ENCODE measurements at places on chromosomes 6 and 20.

DNA sequence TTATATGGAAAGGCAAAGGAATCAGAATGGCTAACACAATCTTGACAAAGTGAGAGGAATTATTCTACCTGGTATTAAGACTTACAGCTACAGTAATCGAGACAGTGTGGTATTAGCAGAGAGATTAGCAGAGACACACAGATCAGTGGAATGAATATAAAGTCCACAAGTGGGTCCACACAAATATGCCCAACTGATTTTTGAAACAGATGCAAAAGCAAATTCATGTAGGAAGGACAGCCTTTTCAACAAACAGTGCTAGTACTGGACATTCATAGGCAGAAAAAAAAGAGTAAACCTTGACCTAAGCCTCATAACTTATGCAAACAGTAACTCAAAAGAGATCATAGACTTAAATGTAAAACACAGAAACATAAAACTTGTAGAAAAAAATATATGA, 22.6 kb downstream of the HACE1 start:
- no peak for DNase-seq

GRCh38 chr6:21856456-21856825, 262.9 kb downstream of the SOX4 start:
- peak; percentile 69 for DNase-seq

- no peak for DNase-seq
Observed at GRCh38 chr20:10716855-10717254, 43.1 kb upstream of the JAG1 start.

- DNase-seq = no peak
Observed at GRCh38 chr20:53413186-53413631, 180.4 kb downstream of the ZNF217 start.

- no peak for DNase-seq
Observed at GRCh38 chr6:141521440-141521839, 611.3 kb upstream of the GJE1 start.

GRCh38 chr6:92538275-92538674, 881.1 kb downstream of the EPHA7 start:
- no peak for DNase-seq

DNA sequence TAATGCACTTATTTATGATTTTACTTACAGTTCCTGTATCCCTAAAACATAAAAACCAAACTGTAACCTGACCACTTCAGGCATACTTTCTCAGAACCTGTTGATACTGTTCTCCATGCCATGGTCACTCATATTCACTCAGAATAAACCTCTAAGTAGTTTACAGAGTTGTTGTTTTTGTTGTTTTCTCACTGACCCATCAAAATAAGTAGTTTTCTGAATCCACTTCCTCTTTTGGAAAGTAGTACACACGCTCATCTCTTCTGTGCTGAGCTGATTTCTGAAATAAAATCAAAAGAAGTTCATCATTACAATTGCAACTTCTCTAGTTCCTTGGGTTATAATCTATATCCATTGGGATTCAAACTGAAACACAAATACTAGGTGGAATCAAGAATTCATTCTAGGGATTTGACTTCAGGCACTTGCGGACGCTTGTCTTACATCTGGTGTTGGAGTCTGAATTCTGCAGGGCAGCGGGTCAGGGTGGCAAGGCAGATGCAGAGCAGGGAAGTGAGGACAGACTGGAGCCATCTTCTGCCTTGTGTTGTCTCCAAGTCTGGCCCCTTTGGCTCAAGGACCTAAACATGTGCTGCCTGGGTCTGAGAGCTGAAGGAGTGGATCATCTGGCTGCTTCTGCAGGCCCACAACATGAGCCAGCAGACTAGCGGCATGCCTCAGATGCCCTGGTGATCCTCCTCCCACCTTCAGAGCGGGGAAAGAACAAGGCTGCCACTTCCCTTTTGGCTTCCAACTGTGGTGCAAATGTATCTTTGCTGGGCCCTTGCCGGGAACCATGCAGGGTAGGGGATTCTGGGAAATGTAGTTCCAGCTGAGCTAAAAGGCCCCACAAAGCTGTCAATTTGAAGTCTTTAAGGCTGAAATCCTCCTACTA, 167.9 kb upstream of the MYLIP start:
- DNase-seq = no peak

- DNase-seq = no peak
Observed at GRCh38 chr6:162581988-162582780, 145.4 kb downstream of the PRKN start.

DNA sequence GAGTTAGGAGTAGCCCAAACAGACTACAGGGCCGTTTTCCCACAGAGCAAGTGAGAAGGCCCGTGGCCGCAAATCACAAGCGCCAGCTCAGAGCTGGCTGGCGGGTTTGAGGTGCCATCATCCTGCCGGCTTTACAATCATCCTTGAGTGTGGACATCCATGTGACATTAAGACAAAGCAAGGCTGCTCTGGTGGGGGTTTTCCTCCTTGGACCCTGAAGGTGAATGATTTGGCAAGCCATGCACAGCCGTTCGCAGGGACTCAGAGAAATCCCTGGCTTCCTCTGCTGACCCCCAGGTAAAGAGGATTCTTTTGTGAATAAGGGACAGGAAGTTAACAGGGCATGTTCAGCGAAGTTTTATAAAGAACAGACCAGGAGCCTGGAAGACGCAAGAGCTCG, 137.2 kb downstream of the AGPAT4 start:
- DNase-seq = no peak

DNA sequence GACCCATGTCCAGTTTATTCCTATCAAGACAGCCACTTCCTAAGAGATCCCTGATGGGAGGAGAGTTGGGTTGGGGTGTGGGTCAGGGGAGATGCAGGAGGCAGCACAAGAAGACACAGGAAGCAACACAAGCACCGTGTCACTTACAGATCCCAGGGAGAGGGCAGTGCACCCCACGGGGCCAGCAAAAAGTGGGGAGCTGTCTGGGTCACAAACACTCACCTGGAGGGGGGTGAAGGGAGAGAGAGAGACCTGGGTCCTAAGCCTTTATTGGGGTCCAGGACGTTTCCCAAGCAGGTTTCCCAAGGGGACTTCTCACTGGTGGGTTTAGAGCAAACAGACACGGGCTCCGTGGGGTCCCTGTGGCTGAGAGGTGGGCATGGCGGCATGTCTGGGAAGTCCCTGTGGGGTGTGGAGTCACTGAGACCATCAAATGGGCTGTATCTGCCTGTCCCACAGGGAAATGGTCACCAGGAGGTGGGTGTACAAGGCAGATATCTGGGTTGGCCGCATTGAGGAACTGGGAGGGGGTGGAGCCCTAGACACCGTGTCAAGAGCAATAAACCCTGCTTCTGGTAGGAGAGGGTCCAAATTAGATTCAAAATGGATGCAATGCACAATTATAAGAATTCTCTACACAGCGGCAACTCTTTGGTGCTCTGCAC, 1.6 kb upstream of the CD93 start:
- no peak for DNase-seq

DNA sequence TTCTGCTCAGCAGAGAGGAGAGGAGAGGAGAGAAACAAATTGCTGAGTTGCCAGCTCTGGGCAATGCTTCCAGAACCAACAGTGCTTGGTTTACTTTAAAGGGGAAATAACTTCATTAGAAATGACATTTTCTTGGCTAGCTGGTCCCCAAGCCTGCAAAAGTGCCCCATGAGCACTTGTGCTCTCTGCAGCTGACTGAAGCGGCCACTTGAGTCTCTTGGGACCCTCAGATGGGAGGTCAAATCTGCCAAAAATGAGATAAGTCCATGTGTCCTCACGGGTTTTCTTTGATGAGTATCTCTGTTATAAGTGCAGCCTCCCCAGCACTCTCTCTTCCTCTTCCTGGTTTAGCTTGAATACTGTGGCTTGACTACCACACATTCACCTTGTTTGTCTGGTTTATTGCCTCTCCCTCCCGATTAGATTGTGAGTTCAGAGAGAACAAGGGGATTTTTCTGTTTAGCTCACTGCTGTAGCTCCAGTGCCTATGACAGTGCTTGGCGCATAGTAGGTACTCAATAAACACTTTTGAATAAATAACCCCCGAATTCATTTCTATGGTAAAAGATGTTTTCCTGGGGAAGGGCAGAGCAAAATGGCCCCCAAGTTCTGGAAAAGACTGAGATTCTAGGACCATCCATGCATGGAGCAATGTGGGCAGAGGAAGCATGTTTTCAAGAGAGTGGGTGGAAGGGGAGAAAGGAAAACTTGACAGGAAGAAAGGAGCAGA, 7.0 kb upstream of the RIN2 start:
- DNase-seq = no peak

- no peak for DNase-seq
Observed at GRCh38 chr6:35586542-35586941, 73.8 kb upstream of the TULP1 start.

- DNase-seq = no peak
Observed at GRCh38 chr6:39181826-39182225, 47.4 kb downstream of the KCNK5 start.

DNA sequence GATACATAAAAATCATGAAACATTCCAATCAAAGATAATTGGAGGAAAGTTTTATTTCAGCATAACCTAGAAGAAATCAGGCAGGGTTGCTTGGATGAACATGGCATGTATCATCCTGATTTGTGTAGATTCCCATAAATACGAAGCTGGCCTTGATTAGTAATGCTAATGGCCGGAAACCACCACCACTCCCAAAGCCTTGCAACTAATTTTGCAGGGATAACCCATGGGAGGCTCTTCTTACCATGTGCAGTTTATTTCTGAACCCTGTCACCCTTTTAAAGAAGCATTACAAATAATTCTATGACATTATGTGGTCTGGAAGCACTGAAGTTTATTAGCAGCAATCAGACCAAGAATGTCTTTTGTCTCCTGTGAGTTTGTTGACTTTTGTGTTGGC, 80.8 kb downstream of the AIG1 start:
- no peak for DNase-seq

DNA sequence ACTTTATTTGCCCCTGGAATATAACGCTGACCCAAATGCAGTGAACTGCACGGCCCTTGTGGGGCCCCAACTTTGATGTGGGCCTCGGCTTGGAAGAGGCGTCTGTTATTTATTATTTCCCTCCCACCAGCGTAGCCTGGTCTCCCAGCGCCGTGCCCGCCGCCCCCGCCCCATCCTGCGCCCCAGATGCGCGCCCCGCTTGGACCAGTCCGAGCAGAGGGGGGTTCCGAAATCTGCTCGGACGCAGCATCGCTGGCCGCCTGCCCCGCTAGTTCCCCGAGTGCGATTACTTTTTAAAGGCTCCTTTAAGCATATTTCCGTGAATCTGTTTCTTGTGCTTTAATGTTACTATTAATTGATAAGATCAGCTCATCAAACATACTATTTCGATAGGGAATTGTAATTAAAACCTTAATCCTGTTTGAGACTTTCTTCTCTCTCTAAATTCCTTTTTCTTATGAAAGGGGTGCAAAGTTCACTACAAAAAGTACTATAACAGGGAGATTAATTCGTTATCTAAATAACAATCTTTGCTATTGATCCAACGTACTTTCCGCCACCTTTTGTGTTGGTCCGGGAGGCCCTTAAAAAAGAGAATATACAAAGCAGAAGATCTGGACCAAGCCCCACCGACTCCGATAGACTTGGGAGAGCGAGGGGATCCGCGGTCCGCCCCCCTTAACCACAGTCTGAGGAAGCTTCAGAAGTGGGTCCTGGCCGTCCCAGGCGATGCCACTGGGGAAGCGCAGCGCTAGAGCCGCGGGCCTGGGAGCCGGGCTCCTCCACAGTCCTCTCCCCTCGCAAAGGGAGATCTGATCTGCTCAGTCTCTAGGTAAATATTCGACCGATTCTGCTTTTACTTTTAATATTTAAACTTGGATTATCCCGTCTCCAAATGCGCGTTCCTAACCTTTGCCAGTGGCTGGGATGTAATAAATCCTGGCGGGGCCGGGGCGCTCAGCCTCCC, 10.2 kb downstream of the POU3F2 start:
- DNase-seq = no peak

DNA sequence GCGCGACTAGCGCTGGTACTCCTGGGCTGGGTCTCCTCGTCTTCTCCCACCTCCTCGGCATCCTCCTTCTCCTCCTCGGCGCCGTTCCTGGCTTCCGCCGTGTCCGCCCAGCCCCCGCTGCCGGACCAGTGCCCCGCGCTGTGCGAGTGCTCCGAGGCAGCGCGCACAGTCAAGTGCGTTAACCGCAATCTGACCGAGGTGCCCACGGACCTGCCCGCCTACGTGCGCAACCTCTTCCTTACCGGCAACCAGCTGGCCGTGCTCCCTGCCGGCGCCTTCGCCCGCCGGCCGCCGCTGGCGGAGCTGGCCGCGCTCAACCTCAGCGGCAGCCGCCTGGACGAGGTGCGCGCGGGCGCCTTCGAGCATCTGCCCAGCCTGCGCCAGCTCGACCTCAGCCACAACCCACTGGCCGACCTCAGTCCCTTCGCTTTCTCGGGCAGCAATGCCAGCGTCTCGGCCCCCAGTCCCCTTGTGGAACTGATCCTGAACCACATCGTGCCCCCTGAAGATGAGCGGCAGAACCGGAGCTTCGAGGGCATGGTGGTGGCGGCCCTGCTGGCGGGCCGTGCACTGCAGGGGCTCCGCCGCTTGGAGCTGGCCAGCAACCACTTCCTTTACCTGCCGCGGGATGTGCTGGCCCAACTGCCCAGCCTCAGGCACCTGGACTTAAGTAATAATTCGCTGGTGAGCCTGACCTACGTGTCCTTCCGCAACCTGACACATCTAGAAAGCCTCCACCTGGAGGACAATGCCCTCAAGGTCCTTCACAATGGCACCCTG, 1.6 kb downstream of the TPBG start:
- no peak for DNase-seq
